ENCODE measurements at places on chromosomes 6 and 20.
A peak's percentile ranks its signal among the peaks of the same experiment; 100 is the strongest.

DNA sequence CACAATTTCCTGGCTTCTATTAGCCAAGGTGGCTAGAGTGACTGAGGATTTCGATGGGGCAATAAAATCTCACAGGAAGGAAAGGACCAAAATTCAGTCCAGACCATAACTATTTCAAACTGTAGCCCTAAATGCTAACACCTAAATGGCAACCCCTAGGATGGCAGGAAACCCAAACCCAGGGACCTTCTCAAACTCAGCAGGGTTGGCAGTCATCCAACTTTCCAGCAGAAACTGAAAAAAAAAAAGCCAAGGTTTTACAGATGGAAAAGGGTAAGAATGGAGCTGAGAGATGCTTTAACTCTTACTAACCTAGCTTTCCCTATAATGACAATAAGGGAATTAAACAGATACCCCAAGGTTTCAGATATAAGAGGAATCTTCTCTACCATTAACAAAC, 10.5 kb downstream of the IBTK start:
- no peak for DNase-seq

GRCh38 chr20:13200767-13201500, 20.1 kb upstream of the ISM1 start:
- no peak for DNase-seq

DNA sequence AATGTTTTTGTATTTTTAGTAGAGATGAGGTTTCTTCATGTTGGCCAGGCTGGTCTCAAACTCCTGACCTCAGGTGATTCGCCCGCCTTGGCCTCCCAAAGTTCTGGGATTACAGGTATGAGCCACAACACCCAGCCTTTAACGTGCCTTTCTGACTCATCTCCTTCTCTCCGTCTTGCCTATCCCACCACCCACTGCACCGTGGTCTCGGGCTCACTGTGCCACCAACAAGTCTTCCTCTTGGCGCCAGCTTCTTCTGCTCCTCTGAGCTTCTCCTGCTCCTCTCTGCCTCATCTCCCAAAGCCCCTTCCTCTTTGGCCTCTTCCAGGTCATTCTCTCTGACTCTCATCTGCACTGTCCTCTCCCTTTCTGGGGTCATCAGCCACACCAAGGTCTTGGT, 41.0 kb downstream of the TMEM242 start:
- DNase-seq: no peak

DNA sequence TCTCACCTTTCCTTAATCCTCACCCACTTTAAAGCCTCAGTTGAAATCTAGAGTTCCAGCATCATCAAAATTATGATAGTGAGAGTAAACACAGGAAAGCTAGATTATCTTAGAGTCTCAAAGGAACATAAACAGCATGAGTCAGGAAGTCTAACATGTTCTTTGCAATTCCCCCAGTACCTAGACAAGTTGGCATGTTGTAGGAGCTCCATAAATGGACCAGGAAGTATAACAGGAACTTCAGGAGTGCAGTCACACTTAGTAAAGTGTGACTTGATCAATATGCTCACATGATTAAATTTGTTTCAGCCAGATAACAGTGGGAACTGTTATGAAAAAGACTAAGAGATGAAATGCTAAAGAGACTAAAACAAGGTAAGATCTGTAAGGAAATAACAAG, 834.4 kb downstream of the EYS start:
- no peak for DNase-seq

DNA sequence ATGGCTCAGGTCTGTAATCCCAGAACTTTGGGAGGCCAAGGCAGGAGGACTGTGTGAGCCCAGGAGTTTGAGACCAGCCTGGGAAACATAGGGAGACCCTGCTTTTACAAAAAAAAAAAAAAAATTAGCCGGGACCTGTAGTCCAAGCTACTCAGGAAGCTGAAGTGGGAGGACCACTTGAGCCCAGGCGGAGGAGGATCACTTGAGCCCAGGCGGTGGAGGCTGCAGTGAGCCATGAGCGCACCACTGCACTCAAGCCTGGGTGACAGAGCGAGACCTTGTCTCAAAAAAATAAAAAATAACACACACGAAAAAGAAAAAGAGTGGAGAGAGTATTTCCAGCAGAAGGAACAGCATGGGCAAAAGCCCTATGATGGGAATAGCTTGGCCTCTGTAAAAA, 2.0 kb downstream of the TTLL9 start:
- DNase-seq: no peak

DNA sequence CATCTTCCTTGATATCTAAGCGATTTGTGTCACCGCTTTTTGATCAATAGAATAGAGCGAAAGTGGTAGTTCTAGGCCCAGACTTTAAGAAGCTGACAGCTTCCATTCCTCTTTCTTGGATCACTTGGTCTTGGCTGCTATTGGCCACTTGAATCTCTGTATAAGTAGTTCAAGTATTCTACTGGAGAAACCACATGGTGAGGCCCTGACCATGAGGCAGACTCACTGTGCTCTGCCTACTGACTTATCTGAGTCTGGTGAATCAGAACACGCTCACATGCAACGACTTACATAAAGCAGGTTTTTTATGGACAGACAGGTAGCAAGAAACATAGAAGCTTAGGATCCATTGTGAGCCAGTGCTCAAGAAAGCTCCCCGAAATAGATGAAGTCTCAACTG, 27.0 kb downstream of the OLIG3 start:
- no peak for DNase-seq

DNA sequence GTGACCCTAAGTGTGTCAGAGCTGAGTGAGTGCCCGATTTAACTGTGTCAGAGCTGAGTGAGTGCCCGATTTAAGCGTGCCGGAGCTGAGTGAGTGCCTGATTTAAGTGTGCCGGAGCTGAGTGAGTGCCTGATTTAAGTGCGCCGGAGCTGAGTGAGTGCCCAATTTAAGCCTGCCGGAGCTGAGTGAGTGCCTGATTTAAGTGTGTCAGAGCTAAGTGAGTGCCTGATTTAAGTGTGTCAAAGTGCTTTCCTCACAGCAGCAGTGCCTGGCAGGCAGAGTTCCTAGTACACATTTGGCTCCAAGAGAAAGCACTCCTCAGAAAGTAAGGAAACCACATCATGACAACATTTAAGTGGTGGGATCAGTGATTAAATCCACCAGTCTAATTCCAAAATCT, 13.2 kb downstream of the SERAC1 start:
- no peak for DNase-seq

- DNase-seq: no peak
These were observed 33.4 kb downstream of the SLC2A4RG start for GRCh38 chr20:63772781-63773518.

- no peak for DNase-seq
These were observed 30.9 kb upstream of the SLA2 start for GRCh38 chr20:36676701-36677421.

DNA sequence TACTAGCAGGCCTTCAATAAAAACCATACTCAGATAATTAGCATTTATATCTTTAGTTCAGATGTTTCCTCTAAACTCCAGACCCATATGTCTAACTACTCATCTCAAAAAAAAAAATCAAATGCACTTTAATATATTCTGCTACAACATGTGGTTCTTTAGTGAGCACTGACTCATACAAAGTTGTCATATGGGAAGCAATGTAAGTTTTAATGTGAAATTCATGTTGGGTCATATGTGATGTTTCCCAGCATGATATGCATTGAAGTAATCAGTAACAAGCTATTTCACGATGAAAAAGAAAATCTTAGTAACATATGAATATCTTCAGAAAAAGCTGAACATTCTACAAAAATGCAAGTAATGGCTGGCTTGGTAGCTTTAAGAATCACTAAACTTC, 859.7 kb upstream of the ADGRB3 start:
- no peak for DNase-seq

- no peak for DNase-seq
These were observed 214.3 kb downstream of the TFAP2C start for GRCh38 chr20:56843386-56843785.

DNA sequence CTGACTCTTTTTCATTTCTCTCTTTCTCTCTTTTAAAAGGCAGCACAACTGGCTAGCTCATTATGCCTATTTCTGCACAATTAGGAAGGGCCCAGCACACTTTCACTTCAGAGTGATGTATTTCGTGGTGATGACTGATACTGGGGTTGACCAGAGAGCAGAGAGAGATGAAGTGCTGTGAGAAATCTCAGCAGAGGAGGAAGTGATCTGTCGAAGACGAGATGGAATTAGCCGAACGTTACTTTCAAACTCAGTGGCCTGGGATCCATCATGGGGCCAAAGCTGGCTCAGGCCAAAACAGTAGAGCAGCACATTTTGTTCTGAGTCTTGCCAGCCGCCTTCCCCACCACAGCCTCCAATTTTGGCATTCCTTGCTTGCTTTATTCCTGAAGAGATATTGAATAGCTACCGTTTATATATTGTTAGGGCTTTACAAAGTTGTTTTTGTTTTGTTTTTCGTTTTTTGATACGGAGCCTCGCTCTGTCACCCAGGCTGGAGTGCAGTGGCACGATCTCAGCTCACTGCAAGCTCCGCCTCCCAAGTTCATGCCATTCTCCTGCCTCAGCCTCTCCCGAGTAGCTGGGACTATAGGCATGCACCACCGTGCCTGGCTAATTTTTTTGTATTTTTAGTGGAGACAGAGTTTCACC, 213.2 kb upstream of the ECI2 start:
- no peak for DNase-seq

GRCh38 chr6:44641344-44642031, 254.0 kb downstream of the CDC5L start:
- no peak for DNase-seq

GRCh38 chr6:2663123-2663522, 87.6 kb downstream of the MYLK4 start:
- no peak for DNase-seq

DNA sequence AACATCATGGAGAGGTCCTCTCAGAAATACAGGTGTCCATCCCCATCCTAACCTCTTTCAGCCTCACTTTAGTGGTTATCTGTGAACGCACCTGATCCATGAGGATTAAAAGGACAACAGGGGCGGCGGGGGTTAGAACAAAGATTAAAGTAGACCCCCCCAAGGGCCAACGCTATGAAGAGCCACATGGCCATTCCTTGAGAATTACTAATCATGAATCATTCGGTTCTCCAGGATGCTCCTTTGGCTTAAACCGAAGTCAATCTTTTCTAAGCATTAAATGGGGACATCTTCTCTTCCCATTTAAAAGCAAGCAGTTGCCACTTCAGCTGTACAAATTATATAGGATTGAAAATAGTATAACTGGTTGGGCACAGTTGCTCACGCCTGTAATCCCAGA, 212.4 kb downstream of the GMPR start:
- no peak for DNase-seq

- DNase-seq: no peak
These were observed 38.6 kb upstream of the MARCKS start for GRCh38 chr6:113818578-113818977.

DNA sequence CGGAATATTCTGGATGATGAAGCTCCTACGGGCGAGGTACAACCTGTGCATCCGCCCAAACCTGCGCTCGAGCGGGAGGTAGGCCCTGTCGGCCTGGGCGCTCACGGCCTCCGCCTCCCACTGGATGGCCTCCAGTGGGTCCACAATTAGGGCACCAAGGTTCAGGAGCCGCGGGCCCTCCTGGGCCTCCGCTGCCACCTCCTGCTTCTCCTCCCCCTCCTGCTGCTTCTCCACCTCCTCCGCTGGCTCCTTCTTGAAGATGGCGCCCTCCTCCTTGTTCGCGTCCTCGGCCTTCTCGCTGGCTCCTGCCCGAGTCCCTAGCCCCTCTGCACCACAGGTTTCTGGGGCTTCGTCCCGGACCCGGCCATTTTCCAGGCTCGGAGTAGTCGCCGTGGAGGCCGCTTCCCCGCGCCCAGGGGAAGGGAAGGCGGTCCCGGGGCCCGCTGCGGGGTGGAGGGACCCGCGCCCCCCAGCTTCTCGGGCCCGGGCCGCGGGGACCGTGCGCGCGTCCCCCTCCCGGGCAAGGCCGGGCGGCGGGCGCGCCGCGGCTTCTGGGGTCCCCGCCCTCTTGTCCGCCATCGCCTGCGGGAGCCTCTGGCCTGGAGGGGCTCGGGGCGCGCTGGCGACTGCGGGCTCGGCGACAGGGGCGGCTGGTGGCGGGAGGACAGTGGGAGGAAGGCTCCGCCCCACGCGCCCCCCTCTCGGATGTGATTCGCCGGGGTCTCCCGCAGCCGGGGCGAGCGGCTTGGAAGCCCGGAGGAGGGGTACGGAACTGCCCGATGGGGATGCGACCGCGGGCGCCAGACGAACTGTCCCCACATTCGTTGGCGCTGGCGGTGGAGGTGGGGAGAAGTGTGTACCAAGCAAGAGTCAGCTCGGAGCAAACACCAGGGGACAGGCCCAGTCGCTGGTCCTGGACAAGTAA, 17.6 kb downstream of the PLAGL2 start:
- DNase-seq: peak; percentile 40

DNA sequence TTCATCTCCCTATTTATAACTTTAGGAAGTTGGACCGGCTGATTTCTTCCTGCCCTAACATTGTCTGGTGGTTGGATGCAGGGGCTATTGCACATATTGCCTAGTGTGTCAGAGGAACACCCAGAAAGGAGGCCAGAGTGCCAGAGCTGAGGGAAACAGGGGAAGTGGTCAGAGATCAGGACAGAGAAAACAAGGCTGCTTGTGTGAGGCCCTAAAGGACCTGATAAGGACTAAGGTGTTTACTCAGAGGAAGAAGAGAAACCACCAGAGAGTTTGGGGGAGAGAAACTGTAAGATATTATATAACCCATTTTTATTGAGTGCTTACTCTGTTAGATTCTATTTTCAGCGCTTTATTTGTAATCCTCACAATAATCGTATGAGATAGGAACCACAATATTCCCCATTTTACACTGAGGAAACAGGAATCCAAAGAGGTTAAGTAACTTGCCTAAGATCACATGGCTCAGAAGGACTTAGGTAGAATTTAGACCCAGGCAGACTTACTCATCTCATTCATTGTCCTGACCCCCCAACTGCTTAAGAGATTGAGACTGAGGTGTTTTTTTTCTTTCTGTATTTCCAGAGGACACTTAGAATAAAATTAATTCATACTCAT, 54.0 kb upstream of the REV3L start:
- no peak for DNase-seq

- DNase-seq: no peak
These were observed 113.0 kb upstream of the CST7 start for GRCh38 chr20:24836041-24836533.

GRCh38 chr6:154306696-154307095, 49.9 kb downstream of the IPCEF1 start:
- DNase-seq: no peak

DNA sequence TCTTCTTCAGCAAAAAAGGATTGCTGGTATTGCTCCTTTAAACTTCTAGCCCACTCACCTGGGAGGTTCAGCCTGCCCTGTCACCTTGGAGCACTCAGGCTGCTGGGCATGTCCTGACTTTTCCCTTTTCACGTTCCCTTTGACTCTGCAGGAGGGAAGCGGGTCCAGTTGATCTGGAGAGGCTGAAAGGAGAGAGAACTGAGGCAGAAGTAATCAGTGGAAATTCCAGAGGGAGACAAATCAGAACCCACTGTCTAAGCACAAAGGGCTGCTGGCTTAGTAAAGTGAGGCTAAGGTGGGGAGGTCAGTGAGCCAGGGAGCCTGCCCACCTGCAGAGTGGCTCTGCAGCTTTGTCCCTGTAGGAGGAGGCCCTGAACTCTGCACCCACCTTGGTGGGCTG, 9.7 kb upstream of the SYNDIG1 start:
- DNase-seq: no peak

- DNase-seq: no peak
These were observed 13.7 kb downstream of the TAB2 start for GRCh38 chr6:149331043-149331807.

GRCh38 chr6:31578184-31579118, 3.1 kb downstream of the TNF start:
- no peak for DNase-seq
